ENCODE measurements at places on chromosomes 4 and X.

GRCh38 chrX:70769659-70770227, 138.8 kb downstream of the TEX11 start:
- DNase-seq = no peak

DNA sequence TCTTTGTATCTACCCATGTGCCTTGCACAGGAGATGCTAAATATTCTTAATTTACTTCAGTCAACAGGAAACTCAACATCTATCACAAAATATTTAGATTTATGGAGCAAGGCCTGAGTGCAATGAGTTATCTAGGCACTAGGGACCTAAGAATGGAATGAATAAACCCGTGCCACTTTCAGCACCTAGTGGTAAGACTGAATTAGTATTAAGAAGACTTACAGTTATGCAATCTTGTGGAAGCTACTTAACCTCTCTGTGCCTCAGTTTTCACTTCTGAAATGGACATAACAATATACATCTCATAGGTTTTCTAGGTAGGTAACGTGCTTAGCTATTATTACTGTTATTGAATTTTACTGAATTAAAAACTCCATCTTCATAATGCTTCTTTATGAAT, 144.6 kb upstream of the MAP3K15 start:
- DNase-seq = no peak

- DNase-seq = peak; percentile 14
Observed at GRCh38 chr4:147096667-147097604, 151.3 kb upstream of the TTC29 start.

- no peak for DNase-seq
Observed at GRCh38 chr4:94724016-94724790, 33.6 kb upstream of the BMPR1B start.

DNA sequence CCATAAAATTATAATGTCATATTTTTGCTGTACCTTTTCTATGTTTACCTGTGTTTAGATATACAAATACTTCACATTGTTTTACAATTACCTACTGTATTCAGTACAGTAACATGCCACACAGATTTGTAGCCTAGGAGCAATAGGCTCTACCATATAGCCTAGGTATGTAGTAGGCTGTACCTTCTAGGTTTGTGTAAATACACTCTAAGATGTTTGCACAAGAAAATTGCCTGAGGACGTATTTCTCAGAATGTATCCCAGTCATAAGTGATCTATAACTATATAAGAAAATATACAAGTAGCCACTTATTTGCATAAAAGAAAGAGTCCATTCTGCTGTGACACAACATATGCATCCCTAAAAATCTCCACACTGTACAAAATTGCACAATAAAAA, 36.3 kb upstream of the SCML1 start:
- DNase-seq = no peak

- DNase-seq = no peak
Observed at GRCh38 chrX:13389501-13389900, 69.6 kb upstream of the ATXN3L start.

- DNase-seq = no peak
Observed at GRCh38 chr4:133124746-133125145, 24.3 kb upstream of the PCDH10 start.

DNA sequence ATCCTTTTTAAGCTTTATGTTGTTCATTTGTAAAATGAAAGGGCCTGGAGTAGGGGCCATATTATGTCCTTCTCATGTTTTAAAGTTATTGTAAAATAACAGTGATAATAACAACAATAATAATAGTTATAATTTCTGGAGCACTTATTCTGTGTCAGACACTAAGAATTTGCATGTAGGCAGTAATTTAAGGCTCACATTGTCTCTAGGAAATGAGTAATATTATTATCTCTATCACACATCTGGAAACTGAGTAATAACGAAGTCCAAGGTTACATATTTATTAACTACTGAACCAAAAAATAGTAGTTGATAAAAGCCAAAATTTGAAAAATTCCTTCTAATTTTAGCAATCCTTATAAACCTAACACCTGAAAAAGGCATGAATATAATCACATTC, 520.7 kb upstream of the PABPC4L start:
- no peak for DNase-seq

- no peak for DNase-seq
Observed at GRCh38 chr4:113444386-113444785, 317.2 kb downstream of the CAMK2D start.

- DNase-seq = no peak
Observed at GRCh38 chrX:135454816-135455215, 33.1 kb downstream of the SMIM10L2A start.

GRCh38 chr4:105707782-105708180, 708 bp downstream of the INTS12 start:
- DNase-seq = no peak

- no peak for DNase-seq
Observed at GRCh38 chr4:124887739-124888138, 175.2 kb upstream of the ANKRD50 start.

DNA sequence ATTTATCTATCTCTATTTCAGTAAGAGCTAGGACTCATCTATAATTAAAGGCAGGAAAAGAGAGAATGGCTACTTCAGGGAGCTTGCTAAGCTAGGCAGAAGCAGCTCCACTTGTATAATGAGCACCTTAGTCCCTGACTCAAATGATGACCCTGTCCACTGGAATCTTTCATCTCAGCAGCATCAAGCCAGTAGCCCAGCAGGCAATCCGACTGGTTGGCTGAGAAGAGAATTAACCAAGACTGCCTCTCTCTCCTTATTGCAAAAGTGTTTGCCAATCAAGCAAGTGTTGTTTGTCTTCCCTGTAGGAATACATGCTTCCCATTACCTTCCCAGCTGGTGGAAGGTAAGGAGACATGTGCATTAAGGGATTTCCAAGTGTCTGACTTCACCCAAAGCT, 3.9 kb upstream of the SPOCK3 start:
- no peak for DNase-seq

DNA sequence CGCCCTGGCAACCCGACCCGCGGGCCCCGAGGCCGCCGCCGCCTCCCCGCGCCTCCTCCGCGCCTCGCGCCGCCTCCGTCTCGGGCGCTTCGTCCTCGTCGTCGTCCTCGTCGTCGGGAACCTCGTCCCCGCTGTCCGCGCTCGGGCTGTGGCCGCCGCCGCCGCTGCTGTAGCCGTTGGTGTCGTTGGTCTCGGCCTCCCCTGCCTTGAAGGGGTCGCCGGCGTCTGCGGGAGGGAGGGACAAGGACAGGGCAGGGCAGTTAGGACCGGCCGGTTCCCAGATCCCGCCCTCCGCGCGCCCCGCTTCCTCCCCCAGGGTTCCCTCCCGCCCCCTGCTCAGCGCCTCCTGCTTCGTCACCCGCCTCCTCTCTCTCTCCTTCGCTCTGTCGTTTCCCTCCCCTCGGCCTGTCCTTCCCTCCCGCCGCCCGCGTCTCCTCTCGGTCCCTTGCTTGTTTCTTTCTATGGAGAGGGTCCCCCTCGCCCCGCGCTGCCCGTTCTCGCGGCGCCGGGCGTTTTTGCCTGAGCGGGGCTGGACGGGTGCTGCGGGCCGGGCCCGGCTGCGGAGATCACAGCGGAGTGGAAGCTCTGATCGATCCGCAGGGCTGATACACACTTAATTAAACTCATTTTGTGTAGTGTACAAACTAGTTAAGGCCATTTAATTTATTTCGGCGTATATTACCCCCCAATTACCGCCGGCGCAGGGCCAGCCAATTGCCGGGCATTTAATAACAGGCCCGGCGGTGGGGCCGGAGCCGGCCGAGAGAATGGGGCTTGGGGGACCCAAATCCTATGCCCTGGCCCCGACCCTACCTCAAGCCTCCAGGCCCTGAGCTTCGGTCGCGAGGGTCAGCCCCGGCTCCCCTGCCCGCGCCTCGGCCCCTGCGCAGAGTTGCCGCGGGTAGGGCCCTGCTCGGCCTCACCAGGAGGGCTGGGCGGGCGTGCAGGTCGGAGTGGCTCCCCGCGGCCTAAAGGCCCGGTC, 2.4 kb downstream of the NKX1-1 start:
- DNase-seq = no peak

- DNase-seq = no peak
Observed at GRCh38 chrX:40685362-40685918, 38.1 kb upstream of the CXorf38 start.

GRCh38 chr4:142725886-142726285, 120.2 kb downstream of the INPP4B start:
- no peak for DNase-seq

DNA sequence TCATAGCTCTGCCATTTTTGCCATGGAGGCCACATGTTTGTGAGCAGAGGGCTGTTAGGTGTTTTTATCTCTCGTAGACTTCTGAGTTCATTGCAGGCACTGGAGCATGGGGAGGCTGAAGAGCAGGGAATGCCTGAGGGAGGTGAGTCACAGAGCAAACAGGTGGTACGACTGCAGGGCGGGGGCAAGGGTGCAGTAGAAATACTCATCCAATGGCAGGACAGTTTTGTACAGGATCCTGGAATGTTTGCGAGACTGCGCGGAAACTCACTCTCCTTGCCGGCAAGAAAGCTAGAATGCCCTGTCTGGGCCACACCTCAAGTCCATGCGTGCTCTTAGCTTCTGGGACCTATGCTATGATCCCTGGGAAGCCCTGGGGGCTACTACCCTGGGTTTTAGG, 20.0 kb upstream of the VCX2 start:
- no peak for DNase-seq

DNA sequence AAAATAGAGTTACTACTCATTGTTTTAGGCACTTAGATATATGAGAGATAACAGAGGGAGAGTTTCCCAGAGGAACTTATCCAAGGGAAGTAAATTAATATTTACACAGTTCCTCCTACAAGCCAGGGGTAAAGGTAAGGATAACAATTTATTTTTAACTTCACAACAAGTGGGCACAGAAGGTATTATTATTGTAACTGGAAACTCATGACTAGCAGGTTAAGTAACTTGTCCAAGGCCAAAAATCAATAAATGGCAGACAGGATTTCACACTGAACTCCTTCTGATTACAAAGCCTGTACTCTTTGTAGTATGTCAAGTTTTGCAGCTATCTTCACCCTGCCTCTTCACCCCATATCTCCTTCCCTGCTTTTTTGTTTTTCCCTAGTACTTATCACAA, 46.9 kb upstream of the F8A3 start:
- no peak for DNase-seq
